ENCODE measurements at places on chromosomes 16 and 17.

DNA sequence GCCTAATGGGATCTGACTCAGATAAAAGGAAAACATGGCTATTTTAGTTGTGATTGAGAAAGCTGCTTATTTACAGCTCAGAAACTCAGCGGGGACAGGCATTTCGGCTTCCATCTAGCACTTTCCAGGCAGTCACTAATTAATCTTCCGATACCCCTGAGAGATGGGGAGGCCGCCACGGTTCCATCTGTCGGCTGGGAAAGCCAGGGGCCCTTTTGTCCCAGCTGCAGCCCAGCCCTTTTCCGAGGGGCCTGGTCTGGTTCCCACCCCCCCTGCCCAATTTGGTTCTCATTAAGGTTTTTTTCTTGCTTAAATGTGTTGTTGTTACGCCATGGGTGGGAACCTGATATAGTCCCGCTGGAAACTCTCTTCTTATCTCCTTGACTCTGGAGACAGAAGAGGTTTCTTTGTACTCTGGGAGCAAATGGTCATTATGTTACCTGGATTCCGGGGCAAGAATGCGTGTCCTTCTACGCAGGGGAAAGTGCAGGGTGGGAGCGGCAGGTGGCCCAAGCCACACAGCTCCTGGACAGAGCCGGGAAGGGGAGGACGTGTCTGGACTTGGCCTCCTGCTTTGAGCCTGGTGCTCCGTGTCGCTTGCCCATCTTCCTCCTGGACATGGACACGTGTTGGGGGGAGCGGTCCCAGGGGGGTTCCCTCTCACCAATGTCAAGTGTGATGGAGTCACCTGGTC is 50.9 kb upstream of the GSE1 start:
- DNase-seq, result no peak

DNA sequence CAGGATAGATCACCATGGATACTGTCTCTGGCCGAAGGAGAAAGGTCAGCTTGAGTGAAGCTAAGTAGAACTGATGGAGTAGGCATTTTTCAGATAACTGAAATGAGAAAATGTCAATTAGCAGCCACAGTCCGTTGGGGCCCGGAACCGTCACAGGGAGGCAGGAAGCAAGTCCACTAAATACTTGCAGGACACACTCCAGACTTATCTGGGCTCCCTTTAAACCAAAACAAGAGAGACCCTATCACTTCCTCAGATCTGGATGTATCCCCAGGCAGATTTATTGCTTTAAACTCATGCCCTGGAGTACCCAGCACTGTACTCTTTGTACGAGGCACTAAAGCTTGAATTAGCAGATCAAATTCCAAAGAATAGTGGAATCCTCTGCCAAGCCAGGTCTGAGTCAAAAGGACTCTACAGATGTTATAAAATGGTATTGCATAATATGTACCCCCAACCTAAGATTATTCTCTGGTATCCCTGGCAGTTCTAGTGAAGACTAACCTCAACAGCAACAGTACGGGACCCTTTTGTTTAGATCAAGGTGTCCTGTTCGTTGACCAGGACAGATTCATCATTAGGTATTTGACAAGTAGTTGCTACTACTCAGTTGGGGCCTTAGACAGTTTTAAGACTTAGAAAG is 8.1 kb downstream of the ZP2 start:
- DNase-seq, result no peak

GRCh38 chr16:391885-392335 is 5.1 kb upstream of the NME4 start:
- peak; percentile 53 for DNase-seq

DNA sequence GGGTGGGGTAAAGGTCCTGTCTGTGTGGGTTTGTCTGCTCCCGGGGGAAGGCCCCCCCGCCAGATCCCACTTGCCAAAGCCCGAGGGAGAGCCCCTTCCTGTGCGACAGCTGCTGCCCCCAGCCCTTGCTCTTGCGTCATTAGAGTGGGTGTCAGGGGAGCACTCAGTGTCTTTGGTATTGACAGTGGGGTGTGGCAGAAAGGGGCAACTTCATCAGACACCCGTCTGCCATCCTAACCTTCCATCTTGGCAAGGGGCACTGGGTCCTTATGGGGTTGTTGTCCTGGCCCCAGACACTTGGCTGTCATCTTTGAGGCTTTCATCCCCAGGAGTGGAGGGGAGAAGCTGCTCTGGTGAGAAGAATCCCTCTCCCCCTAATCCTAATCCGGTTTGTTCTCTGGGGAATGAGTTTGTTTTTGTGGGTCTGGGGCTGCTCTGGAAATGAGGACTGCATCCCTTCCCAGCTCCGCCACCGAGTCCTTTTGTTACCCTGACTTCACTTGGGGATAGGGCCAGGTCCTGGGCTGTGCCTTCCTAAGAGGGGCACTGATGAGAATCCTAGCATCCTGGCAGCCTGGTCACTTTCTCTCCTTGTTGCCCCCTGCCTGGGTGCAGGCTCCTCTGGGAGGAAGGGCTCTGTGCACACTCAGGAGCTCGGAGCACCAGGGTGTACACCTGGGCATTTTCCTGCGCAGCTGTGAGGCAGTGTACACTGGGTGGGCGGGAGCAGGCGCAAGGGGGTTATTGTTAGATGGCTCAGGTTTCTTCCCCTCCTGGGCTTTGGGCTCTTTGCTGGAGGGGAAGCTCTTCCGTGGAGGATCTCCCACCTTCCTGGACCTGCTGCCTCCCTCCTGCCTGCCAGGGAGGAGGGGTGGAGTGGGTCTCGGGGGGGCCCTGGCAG is 21.1 kb downstream of the GJD3 start:
- no peak for DNase-seq

DNA sequence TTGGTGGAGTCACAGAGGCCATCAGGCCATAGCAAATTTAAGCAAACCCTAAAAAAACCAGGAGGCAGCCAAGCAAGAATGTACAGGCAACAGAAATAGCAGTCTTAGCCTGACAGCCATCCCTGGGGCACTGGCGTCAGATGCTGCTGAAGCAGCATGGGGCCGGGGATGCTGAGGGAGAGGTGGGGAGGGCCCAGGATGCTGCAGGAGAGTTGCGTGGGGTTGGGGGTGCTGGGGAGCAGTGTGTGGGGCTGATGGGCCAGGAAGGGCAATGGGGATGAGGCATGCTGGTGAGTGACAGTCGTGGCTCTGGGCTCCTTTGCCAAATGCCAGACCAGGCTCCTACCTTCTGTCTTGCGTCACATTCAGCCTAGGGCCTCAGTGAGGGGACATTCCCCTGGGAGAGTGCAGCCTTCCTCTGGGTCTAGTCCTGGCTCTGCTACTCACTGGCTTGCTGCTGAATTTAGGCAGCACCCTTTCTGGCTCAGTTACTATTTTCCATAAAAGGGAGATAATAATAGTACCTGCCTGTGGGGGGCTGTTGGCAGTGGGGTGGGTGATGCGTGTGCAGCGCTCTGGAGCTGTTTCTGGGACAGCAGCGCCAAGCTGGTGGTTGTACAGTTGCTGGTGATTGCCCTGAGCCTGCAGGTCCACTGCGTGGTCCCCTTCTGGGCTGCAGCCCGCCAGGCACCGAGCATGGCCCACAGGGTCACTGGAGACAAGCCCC is 88.1 kb downstream of the AMFR start:
- no peak for DNase-seq

DNA sequence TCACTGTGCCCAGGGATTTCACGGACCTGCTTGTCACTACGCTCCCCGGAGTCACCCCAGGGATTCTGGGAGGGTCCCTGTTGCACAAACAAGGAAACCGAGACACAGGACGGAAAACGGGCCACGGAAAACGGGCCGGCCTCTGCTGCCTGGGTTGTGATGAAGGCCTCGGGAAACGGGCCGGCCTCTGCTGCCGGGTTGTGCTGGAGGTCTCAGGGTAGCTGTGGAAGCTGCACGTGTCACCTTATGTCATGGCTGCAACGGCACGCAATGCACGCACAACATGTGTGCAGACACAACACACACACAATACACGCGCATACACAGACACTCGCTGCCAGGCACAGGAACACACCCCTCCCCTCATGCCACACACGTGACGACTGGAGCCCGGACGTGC is 27.0 kb upstream of the GNG13 start:
- no peak for DNase-seq

Measured in activated CD8-positive, alpha-beta memory T cell treated with anti-CD3 and anti-CD28 coated beads for 1 hour (primary cell).